ENCODE measurements at places on chromosomes 11 and 22.

- DNase-seq, result no peak
These were observed 17.8 kb upstream of the CARS1 start for GRCh38 chr11:3074912-3075589.

- DNase-seq, result no peak
These were observed 10.5 kb downstream of the PTDSS2 start for GRCh38 chr11:460331-461199.

DNA sequence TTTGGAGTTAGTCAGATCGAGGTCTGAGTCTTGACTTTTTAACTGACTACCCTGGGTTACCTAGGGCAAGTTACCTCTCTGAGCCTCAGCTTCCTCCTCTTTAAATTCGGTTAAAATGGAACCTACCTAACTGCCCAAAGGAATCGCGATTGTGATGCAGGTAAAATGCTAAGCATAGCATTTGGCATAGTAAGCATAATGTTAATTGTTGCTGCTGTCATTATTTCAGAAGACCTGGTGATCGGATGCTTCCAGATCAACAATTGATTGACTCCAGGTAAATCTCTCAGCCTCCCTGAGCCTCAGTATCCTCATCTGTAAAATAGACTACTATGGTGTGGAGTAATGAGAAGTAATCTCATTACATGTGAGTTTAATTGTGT, 550 bp upstream of the SLC43A1 start:
- DNase-seq, result no peak

GRCh38 chr11:111513240-111513605, 1.0 kb upstream of the BTG4 start:
- DNase-seq, result no peak

DNA sequence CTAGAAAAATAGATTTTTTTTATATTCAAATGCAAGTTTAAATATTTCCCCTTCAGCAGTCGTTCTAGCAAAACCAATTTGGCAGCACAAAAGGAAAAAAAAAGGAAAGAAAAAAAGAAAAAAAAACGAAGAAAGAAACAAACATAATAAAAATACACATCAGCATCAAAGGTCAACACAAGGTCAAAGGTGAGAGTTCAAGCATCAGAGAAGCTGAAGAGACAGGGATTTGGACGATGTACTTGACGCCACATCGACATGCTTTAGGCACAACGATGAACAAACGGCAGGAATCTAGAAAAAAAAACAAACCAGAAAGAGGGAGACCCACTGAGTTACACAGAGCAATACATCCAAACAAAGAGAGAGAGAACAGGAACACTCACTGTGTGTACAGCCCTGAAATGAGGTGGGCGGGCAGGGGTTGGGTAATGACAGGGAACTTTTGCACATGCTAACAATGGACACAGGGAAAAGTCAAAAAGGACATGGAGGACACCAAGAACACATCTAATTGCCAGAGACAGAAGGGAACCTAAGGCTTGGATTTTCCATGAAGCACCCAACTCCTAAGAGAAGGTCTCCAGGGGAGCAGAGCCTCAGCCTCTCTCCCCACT, 19.8 kb upstream of the RAPSN start:
- DNase-seq, result no peak

DNA sequence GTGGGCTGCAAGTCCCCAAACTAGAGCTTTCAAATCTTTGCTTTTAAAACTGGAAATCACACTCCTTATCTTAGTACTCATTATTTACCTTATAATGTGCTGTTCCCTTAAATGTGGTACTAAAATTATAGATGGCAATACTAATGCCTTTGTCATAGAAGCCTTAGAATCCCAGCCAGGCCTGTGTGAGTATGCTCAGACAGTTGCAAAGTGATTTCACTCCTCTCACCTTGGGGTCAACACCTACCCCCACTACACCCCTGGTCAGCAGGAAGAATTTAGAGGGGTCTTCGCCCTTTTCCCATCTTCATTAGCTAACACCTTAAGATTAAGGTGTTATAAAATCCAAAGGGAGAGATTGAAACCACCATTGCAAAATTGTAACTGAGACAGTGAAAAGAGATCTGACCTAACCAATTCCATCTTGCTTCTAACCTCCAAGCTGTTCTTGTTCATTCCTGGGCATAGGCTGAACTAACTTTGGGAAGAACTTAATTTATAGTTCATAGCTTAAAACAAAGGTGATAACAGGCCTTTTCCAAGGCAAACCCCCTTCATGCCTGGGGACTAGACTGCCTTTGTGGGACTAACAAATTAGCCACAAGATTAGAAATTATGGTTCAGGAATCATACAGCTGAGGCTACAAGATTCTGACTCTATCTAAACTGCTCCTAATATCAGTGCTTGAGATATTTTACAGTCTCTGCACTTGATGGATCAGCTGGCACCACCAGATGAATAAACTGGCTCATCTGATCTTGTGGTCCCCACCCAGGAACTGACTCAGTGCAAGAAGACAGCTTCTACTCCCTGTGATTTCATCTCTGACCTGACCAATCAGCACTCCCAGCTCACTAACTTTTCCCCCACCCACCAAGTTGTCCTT, 10.4 kb upstream of the MRPL17 start:
- DNase-seq, result no peak

DNA sequence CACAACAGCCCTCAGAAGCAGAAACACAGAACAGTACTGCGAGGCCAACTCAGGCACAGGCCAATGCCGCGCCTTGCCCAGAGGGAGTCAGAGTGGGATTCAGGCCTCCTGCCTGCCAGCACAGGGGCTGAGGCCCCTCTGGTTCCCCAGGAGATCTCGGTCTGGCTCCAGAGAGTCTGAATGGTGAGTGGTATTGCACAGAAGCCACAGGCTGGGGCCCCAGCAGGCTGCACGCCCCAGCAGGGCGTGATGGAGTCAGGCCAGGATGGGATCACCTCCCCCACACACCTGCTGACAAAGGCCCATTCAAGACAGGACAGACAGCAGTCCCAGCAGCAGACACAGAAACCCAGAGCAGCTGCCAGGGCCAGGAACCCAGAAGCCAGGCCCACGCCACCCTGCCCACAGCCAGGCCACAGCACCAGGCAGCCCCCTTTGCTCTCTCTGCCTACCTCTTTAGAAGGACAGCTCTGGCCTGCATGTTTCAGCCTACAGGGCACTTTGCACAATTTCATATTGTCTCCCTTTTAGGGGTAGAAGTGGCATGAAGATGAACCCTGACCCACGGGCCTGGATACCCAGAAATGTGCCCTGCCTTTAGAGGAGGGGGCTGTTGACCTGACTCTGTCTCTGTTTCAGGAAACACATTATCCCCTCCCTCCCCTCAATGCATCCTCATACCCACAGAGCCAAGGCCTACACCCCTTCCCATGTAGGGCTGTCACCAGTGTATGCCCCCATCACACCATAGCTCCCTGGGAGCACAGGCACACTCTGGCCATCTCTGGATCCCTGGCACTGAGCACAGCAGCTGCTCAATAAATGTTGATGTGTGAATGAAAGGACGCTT, 6.1 kb downstream of the FXYD6 start:
- DNase-seq, result no peak

GRCh38 chr22:39556970-39557841, 13.3 kb upstream of the CACNA1I start:
- no peak for DNase-seq

DNA sequence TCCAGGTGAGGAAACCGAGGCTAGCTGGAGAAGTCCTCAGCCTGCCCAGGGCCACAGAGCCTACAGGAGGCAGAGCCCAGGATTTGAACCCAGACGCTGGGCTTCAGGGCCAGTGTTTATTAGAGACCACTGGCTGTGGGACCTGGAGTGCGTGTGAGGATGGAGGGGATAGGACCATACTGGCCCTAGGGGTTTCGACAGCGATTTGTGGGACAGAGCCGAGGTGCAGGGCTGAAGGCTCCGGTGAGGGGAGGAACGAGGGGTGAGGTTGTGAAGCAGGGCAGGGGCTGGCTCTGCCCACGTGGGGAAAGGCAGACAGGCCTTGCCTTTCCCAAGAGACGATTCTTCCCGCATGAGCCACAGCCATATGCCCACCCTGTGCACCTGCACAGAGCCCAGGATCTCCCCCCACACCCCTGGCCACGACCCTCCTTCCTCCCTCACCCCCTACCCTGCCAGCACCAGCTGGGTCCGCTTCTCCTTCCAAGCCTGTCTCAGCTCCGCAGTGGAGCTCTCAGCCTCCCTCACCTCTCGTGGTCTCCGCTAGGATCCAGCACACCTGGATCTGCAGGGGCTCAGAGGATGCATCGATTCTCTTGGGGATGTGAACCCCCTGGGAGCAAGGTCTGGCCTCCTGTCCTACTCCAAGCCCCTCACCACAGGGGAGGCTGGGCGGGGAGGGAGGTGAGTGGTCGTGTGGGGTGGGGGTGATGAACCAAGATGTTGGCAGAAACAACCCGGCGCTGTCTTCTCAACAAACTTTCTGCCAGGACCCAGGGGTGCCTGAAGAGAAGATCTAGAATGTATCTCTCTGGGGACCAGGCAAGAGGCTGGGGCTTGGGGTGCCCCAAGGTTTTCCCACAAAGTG, 58.4 kb downstream of the RTL6 start:
- DNase-seq, result no peak

GRCh38 chr11:128515086-128515485, 72.3 kb downstream of the ETS1 start:
- no peak for DNase-seq

DNA sequence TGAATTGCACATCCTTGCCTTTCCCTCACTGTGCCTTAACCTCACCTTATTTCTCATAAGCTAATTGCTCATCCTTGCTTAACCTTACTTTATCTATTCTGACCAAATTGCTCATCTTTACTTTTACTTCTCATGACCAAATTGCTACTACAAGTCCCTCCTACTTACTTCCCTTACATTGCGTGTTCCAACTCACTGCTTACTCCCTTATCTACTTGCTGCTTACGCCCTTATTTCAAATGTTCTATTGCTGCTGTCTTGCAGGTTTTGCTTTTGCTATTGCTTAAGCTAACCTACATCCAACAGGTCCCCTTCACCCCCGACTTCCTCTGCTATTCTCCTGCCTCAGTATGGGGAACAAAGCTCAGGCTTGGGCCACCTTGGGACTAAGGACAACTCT, 8.0 kb downstream of the OR8B2 start:
- no peak for DNase-seq

All from LNCaP clone FGC (cell line).